ENCODE measurements at places on chromosomes 12 and 14. TPM values are rescaled to one million over a fixed set of nuclear protein-coding genes. Genes with fewer than 3 reads are reported as not detected.

The PRDM4 gene
- total RNA-seq, result 30.2 TPM

The ACSS3 gene
- total RNA-seq, result not detected

The PNMA1 gene
- 29.7 TPM for total RNA-seq

The C12orf50 gene
- not detected for total RNA-seq

The MYO1H gene
- total RNA-seq, result not detected

The RNASE3 gene
- total RNA-seq, result not detected

The EGLN3 gene
- 17.4 TPM for total RNA-seq

The KCNC2 gene
- not detected for total RNA-seq

The RTL1 gene
- not detected for total RNA-seq

The GPR137C gene
- 0.07 TPM for total RNA-seq

DNA sequence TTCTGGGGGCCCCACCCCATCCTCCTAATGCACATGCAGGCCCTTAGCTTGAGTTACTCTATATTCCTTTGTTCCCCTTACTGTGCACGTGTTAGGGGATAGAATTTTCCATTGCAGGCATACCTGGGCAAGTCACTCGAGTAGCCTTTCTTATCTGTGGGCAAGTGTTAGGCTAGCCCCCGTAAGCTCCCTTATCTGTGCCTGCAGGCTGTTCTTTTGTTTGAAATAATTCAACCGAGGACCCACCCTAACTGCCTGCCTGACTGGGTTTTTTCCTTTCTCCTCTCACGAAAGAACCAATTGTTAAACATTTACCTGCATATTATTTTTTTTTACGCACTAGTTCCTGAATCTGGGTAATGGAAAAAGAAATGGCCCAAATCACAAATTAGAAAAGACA is 21.3 kb upstream of the BCAT1 start:
- no peak overlapping the region for H3K4me3 ChIP-seq
- DNase-seq, result no peak
- no peaks in the 10 kb centered on the region for H3K4me1 ChIP-seq
- H3K27me3 ChIP-seq, result no peaks in the 10 kb centered on the region
- no peak overlapping the region for H3K27ac ChIP-seq
- H3K36me3 ChIP-seq, result no peaks in the 10 kb centered on the region

- H3K4me1 ChIP-seq, result no peaks in the 10 kb centered on the region
- no peaks in the 10 kb centered on the region for H3K27me3 ChIP-seq
- DNase-seq, result no peak
- H3K27ac ChIP-seq, result no peak overlapping the region
Observed at GRCh38 chr14:78644824-78645559, 474.8 kb downstream of the NRXN3 start.

DNA sequence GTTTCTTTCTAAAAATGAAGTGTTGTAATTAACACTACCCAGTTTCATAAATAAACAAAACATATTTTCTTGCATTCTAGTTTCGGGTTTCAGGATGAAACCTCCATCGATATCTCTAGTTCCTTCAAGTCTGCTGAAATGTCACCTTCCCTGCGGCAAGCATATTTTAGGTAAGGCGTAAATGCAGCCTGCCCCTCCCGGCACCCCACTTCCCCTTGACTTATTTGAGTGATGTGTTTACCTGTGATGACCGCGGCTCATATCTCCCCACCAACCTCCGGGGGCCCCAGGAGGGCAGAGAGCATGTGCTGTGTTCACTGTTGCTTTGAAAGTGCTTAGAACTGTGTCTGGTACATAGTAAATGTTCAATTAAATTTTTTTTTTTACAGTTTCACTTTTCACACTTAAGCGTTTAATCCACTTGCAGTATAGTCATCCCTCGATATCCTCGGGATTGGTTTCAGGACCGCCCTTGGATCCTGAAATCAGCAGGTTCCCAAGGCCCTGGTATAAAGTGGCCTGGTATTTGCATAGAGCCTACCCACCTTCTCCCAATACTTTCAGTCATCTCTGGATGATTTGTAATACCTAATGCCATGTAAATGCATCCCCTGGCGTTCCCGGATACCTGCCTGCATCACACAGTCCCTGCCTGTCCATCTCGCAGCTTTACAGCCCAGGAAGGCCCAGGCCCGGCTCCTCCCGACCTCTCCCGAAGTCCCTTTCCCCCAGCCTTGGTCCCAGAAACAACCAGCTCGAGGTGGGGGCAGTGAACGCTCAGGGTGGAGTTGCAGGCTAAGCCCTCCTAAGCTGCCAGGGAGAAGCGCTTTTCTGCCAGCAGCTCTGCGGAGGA is 40.2 kb upstream of the FBRSL1 start:
- no peaks in the 10 kb centered on the region for H3K27me3 ChIP-seq
- no peak overlapping the region for H3K27ac ChIP-seq
- H3K4me1 ChIP-seq, result peaks cover 24% of the 10 kb centered on the region
- DNase-seq, result no peak

DNA sequence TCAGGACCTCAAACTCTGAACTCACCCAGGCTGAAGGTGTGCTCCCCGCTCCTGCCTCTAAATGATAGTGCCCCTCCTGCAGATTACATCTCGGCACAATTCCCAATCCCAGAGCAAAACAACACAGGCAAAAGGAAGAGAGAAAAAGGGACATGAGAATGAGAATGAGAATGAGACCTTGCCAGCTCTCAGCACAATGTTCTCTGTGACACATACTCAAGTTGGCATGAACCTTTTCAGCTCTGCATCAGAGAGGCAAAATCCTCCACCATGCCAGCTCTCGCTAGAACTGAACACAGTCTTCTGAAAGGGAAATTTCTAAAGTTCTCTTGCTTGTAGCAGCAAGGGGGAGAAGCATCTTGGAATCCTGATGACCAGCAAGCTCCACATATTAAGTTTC is 84.6 kb downstream of the KSR2 start:
- H3K27ac ChIP-seq, result no peak overlapping the region
- no peaks in the 10 kb centered on the region for H3K4me1 ChIP-seq
- H3K36me3 ChIP-seq, result no peaks in the 10 kb centered on the region
- H3K27me3 ChIP-seq, result no peaks in the 10 kb centered on the region

GRCh38 chr14:71372411-71372838 is 465.2 kb downstream of the PCNX1 start:
- H3K36me3 ChIP-seq, result peaks cover 25% of the 10 kb centered on the region
- no peak for DNase-seq
- peak overlapping the region; percentile 50 for H3K27ac ChIP-seq
- H3K27me3 ChIP-seq, result no peaks in the 10 kb centered on the region
- H3K4me3 ChIP-seq, result peak overlapping the region; percentile 46

DNA sequence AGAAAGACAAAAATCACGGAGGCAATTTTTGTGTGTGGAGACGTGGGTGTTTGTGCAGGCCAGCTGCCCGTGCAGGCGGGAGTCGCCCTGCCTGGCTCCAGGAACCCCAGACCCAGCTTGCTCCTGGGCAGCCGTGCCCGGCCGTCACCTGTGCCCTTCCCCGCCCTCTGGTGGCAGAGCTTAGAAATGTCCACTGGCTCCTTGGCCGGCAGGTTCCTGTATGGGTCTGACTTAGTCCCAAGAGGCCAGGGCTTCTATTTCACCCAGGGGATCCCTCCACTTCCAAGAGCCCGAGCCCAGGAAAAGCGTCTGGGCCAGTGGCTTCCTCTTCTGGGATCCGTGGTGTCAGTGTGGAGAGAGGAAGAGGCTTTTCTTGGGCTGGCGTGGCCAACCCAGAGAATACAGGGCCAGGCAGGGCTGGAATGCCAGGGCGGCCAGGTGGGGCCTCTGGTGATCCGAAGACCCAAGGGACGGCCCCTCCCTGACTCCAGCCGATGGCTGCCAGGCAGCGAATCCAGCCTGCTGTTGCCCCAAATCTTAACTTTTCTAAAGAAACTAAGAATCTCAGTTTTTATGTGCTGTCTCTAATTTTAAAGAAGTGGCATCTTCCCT is 120.9 kb downstream of the TMEM132C start:
- peak; percentile 69 for DNase-seq
- H3K27ac ChIP-seq, result no peak overlapping the region
- H3K36me3 ChIP-seq, result no peaks in the 10 kb centered on the region
- H3K27me3 ChIP-seq, result no peaks in the 10 kb centered on the region
- no peak overlapping the region for H3K4me3 ChIP-seq
- H3K4me1 ChIP-seq, result no peaks in the 10 kb centered on the region

DNA sequence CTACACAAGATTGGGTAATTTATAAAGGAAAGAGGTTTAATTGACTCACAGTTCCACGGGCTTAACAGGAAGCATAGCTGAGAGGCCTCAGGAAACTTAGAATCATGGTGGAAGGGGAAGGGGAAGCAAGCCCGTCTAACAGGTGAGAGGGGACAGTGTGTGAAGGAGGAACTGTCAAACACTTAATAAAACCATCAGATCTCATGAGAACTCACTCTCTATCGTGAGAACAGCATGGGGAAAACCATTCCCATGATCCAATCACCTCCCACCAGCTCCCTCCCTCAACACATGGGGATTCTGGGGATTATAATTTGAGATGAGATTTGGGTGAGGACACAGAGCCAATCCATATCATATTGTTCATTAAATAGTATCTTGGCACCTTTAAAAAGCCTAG is 56.1 kb downstream of the EPS8 start:
- peaks cover 10% of the 10 kb centered on the region for H3K27me3 ChIP-seq
- H3K4me1 ChIP-seq, result no peaks in the 10 kb centered on the region
- H3K36me3 ChIP-seq, result no peaks in the 10 kb centered on the region
- no peak overlapping the region for H3K27ac ChIP-seq
- no peak for DNase-seq

DNA sequence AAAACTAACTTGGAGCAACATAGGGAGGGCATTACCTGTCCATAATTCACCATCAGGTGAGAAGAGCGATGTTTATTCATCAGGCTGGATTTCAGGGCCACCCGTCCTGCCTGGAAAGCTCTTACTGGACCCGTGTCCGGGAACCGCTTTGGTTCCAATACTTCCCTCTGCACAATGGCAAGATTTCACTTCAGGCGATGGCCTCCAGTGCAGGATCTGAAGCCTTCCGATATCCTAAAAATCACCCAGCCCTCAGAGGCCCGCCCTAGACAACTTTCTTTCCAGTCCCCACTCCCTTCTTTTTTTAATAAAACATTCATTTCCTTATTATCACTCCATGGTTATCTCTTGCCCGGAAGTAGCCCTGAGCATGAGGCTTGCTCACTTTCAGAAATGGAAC is 92.5 kb downstream of the BCL11B start:
- peaks cover 45% of the 10 kb centered on the region for H3K36me3 ChIP-seq
- no peaks in the 10 kb centered on the region for H3K27me3 ChIP-seq
- DNase-seq, result no peak
- H3K27ac ChIP-seq, result peak overlapping the region; percentile 93

GRCh38 chr12:62279961-62280360 is 19.8 kb downstream of the USP15 start:
- no peaks in the 10 kb centered on the region for H3K27me3 ChIP-seq
- H3K27ac ChIP-seq, result no peak overlapping the region
- no peak overlapping the region for H3K4me3 ChIP-seq
- peaks cover 40% of the 10 kb centered on the region for H3K36me3 ChIP-seq

- H3K27ac ChIP-seq, result no peak overlapping the region
- H3K27me3 ChIP-seq, result peaks cover 9% of the 10 kb centered on the region
Observed at GRCh38 chr12:96687719-96688118, 198.3 kb downstream of the CFAP54 start.

DNA sequence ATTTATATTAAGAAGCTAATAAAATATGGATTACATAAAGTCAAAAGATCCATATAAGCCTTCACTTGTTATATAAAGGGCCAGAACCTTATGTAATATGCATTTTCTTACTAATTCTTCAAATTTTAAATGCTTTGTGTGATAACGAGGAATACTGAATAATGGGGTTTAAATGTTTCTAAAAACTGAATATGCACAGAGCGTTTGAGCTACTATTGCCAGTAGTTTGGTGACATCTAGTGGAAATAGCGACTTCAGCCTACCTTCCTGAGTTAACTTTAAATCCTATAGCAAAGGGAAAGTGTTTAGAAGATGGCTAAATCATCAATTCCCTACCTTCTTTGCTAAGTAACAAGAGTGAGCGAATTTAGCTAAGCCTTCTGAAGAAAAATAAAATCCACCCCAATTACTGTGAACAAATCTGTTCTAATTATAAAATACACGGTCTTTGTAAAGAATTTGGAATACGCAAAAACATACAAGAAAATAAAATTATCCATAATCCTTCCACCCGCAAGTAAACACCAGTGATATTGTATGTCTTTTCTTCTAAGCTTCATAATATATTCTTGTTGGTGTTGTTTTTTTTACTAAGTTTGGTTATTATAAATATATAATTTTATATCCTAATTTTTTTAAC is 115.5 kb upstream of the G2E3 start:
- H3K27ac ChIP-seq, result no peak overlapping the region
- no peak overlapping the region for H3K4me3 ChIP-seq
- DNase-seq, result no peak
- no peaks in the 10 kb centered on the region for H3K27me3 ChIP-seq
- no peaks in the 10 kb centered on the region for H3K36me3 ChIP-seq

DNA sequence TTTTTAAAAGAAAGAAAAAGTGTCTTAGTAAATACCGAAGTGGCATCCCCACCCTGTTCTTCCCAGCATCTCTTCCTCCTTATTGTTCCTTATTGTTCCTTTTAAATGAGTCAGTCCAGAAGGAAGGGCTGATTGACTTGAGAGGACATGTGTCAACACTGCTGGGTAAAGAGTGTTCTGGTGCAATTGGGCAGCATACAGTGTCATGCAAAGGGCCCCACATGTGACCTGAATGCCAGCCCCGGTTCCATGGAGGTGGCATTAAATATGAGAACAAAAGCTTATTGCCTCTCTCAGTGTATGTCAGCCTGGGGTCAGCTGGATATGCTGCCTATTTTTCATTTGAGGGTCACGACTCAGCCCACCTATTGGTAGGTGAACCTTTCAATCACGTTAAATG is 58.9 kb upstream of the RIC8B start:
- H3K4me1 ChIP-seq, result no peaks in the 10 kb centered on the region
- DNase-seq, result no peak
- peaks cover 8% of the 10 kb centered on the region for H3K27me3 ChIP-seq

GRCh38 chr12:33596061-33596460 is 156.4 kb upstream of the SYT10 start:
- H3K27ac ChIP-seq, result no peak overlapping the region
- DNase-seq, result no peak
- no peaks in the 10 kb centered on the region for H3K27me3 ChIP-seq

- no peaks in the 10 kb centered on the region for H3K36me3 ChIP-seq
- no peaks in the 10 kb centered on the region for H3K27me3 ChIP-seq
- H3K4me1 ChIP-seq, result no peaks in the 10 kb centered on the region
Observed at GRCh38 chr12:59927032-59927431, 331.2 kb downstream of the SLC16A7 start.

All from activated CD4-positive, alpha-beta T cell treated with anti-CD3 and anti-CD28 coated beads, Interleukin-2, amount 10 ng/mL, durations not matched to agents 24 days and 14 days (primary cell).